ENCODE measurements at places on chromosomes 2 and 18. TPM values are rescaled to one million over a fixed set of nuclear protein-coding genes. Genes with fewer than 3 reads are reported as not detected.

Gene CXCR1
- total RNA-seq = not detected

Gene VIT
- 9.1 TPM for total RNA-seq

Gene UPP2
- not detected for total RNA-seq

Gene GKN1
- total RNA-seq = 1.7 TPM

Gene HOXD12
- not detected for total RNA-seq

Gene B4GALT6
- total RNA-seq = 0.45 TPM

Gene CARF
- 16.5 TPM for total RNA-seq

Gene BMP10
- not detected for total RNA-seq

Gene GALR1
- total RNA-seq = not detected

Gene EVA1A
- 1.3 TPM for total RNA-seq

Gene USP37
- total RNA-seq = 10.9 TPM

Gene LDLRAD4
- total RNA-seq = 8.8 TPM

Gene DQX1
- total RNA-seq = 22.8 TPM

Gene HOXD8
- total RNA-seq = 5.1 TPM

Gene TNFRSF11A
- 46.1 TPM for total RNA-seq

Gene GLI2
- not detected for total RNA-seq

Gene CDKL4
- not detected for total RNA-seq

Gene FANCL
- total RNA-seq = 275 TPM

Gene UGT1A8
- 7.2 TPM for total RNA-seq

Gene LOXHD1
- not detected for total RNA-seq

Gene CD207
- total RNA-seq = not detected

Gene ABCB11
- not detected for total RNA-seq

Gene TNFAIP6
- total RNA-seq = not detected

Gene AMER3
- 0.45 TPM for total RNA-seq

Gene PFN4
- not detected for total RNA-seq

Gene RNPEPL1
- 145 TPM for total RNA-seq

Gene ALPI
- total RNA-seq = not detected

Gene CAPN14
- not detected for total RNA-seq

Gene SMC6
- 8.8 TPM for total RNA-seq

Gene CNDP1
- 0.72 TPM for total RNA-seq

Gene SLC4A5
- total RNA-seq = 0.58 TPM

Gene RPIA
- total RNA-seq = 11.6 TPM

Gene LCT
- not detected for total RNA-seq

Gene RSAD2
- total RNA-seq = 0.45 TPM

Gene WDR7
- total RNA-seq = 67.1 TPM

Gene KLHL14
- total RNA-seq = 3.5 TPM

Gene KIF3C
- 2.7 TPM for total RNA-seq

Gene FAM237A
- total RNA-seq = not detected

Gene KCNJ13
- total RNA-seq = not detected

Gene RUFY4
- not detected for total RNA-seq

Gene RGPD3
- not detected for total RNA-seq

Gene MOGAT1
- total RNA-seq = not detected
